ENCODE measurements at places on chromosomes 6 and 20.
A peak's percentile ranks its signal among the peaks of the same experiment; 100 is the strongest.

- no peak for DNase-seq
Observed at GRCh38 chr6:167652701-167653095, 174.0 kb upstream of the AFDN start.

GRCh38 chr6:134101479-134101878 is 49.1 kb upstream of the SLC2A12 start:
- DNase-seq = no peak

GRCh38 chr6:151592449-151593159 is 98.8 kb downstream of the CCDC170 start:
- no peak for DNase-seq

- peak; percentile 84 for DNase-seq
Observed at GRCh38 chr20:16459019-16459700, 114.1 kb downstream of the KIF16B start.

GRCh38 chr6:46440141-46440540 is 51.1 kb downstream of the RCAN2 start:
- DNase-seq = peak; percentile 88

GRCh38 chr20:52948491-52948890 is 23.7 kb upstream of the TSHZ2 start:
- no peak for DNase-seq

DNA sequence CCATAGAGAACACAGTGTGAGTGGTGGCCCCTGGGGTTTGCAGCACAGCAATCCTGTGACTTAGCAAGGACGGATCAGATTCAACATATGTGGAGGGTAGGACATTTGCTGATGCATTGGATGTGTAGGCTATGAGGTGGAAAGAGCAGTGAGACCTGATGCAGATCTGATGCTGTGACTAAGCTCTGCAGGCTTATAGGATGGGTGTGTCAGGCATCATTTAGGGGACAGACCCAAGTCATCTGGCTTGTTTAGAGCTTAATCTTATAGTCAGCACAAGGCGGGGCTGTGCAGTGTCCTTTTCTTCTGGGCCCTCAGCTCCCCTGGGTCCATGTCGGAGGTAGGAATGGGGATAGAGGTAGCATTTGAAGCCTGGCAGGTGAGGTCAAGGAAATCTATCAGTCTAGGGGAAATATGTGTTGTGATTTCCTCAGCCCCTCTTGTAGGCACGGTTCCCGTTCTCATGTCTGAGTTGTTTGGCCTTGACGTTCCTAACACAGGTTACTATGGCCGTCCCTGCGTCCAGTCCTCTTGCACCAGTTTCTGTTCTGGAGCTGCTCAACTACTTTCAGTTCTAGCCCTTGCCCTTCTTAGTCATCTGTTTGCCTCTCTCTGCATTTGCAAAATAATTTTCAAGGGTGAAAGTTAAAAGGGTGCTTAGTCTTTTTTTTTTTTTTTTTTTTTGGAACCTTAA is 15.6 kb upstream of the MAPRE1 start:
- DNase-seq = no peak

DNA sequence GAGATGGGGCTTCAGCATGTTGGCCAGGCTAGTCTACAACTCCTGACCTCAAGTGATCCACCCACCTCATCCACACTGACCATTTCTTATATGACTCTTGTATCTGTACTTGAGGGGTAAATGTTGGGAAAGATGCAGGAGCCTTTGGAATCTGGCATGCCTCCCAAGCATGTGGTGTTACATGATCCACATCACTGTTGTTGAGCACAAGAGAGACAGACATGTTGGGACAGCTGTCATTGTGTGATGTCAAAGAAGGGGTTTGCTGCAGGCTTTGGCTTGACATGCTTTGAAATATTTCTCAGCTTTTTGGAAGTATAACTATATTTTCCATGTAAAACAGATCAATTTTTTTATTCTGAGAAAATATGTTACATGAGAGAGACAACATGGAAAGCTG is 139.9 kb downstream of the MOXD1 start:
- peak; percentile 25 for DNase-seq

- peak; percentile 16 for DNase-seq
Observed at GRCh38 chr6:1622220-1622850, 12.6 kb downstream of the FOXC1 start.

GRCh38 chr6:743320-744096 is 50.6 kb upstream of the EXOC2 start:
- DNase-seq = no peak

- peak; percentile 13 for DNase-seq
Observed at GRCh38 chr6:104591573-104592334, 268.0 kb downstream of the HACE1 start.

GRCh38 chr20:38831995-38832620 is 26.6 kb downstream of the PPP1R16B start:
- DNase-seq = no peak

DNA sequence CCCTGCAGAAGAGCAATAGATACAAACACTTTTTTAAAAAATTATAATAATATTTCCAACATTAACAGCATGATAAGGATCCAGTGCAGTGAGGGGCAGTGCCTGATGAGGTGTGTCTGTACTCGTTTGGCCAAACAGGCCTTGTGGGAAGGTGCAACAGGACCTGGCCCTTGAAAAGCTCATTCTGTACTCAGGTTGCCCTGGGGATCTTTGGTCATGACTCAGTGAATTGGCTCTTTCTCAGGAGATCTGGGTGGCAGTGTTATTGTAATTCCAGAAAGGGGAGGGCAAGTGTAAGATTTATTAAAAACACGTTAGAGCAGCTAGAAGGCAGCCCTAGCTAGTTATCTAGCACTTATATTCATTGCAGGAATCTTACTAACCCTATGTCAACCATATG is 2.9 kb upstream of the SPINT3 start:
- no peak for DNase-seq

- DNase-seq = no peak
Observed at GRCh38 chr6:127267646-127268625, 1.3 kb downstream of the RNF146 start.

- peak; percentile 36 for DNase-seq
Observed at GRCh38 chr20:62603021-62603906, 39.0 kb upstream of the SLCO4A1 start.

GRCh38 chr6:111503660-111504059 is 20.6 kb upstream of the REV3L start:
- no peak for DNase-seq

DNA sequence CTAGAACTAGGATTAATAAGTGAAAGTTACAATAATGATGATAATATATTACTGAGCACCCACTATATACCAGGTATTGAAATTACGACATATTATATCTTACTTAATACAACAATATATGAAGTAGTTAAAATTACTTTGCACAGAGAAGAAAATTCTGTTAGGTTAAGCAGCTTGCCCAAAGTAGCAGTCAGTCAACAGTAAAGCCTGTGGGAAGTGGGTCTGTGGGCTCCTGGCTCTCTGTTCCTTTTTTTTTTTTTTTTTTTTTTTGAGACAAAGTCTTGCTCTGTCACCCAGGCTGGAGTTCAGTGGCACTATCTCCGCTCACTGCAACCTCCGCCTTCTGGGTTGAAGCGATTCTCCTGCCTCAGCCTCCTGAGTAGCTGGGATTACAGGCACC is 4.8 kb upstream of the GTF2H4 start:
- no peak for DNase-seq

GRCh38 chr6:148873868-148874267 is 127.0 kb downstream of the UST start:
- DNase-seq = no peak

DNA sequence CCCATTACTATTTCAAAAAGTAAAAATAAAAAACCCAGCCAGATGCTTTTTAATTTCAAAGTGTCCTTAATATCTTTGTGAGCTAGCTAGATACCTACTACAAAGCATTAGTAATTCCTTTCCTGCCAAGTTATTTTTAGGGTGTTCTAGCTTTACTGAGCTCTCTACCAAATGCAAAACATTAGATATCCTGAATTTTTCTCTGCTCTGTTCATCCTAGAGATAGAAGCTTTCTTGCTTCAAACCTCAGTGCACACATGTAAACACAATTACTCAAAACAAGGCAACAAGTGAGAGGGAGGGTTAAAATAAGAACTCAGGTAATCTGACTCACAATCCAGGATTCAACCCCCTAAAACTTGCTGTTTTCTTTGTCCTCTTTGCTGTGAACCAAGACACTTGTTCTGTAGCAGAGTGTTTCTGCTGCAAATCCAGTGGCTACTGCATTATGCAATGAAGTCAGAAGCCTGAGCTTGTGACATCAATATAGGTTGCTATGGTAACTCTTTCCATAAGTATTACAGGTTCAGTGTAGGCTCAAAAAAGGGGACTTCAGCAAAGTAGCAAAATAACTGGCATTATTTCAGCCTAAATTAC is 72.6 kb upstream of the STXBP5 start:
- peak; percentile 36 for DNase-seq

GRCh38 chr20:43140726-43141125 is 49.0 kb downstream of the PTPRT start:
- no peak for DNase-seq

- no peak for DNase-seq
Observed at GRCh38 chr6:168326294-168327261, 7.0 kb upstream of the DACT2 start.

DNA sequence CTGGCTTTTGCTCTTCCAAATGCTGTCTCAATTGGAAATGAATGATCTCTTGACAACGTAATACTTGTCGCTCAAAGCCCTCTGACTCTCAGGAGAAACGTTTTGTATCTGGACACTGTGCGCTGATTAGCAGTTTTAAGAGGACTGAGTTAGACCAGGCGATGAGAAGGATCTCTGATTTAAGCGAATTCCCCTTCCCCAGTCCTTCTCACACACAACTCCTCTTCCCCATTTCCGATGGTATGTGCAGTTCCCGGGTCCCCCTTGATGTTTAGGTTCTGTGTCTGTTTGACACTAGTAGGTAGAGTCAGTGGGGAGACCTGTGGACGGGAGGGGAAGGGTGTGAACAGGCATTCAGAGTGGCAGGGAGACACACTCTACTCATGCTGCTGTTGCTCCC is 2.5 kb downstream of the ZDHHC14 start:
- DNase-seq = no peak

- peak; percentile 63 for DNase-seq
Observed at GRCh38 chr20:5779071-5779900, 29.1 kb downstream of the SHLD1 start.

- DNase-seq = no peak
Observed at GRCh38 chr6:151544453-151544852, 50.6 kb downstream of the CCDC170 start.

DNA sequence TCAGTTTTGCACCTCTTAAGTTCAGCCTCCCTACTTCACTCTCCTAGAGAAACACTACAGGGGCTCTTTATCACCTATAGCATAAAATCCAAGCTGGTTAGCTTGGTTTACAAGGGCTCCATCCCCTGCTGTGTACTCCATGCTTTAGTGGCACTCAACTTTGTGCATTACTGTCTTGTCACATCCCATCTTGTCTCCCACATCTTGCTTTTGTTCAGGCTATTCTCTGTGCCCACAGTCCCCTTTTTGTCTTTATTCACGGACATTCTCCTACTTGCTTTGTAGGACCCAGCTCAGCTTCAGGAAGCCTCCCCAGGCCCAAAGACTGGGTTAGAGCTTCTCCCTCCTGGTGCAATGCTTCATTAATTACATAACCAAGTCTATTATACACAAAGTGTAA is 107.9 kb upstream of the SPACA1 start:
- DNase-seq = no peak

DNA sequence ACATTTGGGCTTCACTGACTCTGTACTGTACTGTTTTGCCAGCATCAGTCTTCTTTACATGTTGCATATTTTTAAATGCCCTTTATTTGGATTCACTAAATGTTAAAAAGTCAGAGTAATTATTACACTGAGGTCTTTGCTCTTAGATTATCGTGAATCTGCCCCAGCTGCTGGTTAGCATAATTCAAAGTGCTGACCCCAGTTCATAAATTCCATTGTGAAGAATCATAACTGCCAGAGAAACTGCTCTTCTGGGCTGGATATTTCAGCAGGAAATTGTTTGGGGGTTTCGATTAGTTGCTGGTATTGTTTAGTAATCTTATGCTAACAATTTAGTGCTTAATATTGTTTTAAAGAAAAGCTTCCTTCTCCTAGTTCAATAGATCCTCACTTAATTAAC is 682.1 kb upstream of the MAP3K7 start:
- DNase-seq = no peak

GRCh38 chr6:105769987-105770386 is 316.1 kb upstream of the PRDM1 start:
- DNase-seq = peak; percentile 47

- no peak for DNase-seq
Observed at GRCh38 chr6:133854364-133855275, 34.3 kb upstream of the TCF21 start.

DNA sequence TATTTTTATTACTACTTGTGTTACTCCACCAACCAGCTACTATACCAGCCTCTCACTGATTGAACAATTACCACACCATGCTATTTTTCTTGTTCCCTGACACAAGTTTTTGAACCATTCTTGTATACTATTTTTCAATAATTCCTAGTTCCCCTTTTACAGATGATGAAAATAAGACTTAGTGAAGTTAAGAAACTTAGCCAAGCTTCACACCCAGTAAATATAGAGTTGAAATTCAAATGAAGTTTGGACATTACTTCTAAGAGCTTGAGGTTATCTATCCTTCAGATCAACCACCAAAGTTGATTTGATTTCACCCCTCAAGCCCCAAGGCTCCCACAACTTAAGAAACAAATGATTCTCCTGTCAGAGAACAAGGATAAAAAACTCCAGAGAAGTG is 13.1 kb upstream of the BCAS1 start:
- no peak for DNase-seq

DNA sequence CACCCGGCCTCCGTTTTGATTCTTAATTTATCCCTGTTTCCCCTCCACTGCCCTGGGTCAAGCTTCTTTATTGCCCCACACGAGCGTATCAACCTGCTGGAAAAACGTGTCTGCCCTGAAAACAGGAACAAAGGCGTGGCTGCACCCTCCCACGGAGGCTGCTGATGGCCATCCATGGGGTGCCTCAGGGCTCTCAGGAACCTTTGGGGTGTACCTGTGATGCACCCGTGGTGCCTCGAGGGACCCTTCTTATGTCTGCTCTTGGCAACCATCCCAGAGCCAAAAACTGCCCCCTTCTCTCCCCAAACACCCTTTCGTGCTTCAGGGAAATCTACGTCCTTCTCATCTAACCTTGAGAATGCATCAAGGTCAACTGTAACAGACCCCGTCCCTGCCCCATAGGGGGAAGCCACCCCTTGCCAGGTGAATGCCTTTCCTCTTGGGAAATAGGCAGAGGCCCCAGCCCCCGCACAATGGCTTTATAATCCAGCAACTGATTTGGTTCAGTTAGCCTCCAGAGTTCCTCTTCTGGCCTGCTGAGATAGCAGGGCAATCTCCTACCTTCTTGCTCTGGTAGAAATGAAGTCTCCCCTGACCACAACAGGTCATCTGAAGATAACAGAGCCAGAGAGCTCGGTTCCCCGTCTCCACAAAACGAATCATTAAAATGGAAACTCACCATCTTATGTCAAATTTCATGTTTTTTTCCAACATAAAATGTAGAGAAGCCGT is 29.4 kb downstream of the PSMG4 start:
- no peak for DNase-seq

DNA sequence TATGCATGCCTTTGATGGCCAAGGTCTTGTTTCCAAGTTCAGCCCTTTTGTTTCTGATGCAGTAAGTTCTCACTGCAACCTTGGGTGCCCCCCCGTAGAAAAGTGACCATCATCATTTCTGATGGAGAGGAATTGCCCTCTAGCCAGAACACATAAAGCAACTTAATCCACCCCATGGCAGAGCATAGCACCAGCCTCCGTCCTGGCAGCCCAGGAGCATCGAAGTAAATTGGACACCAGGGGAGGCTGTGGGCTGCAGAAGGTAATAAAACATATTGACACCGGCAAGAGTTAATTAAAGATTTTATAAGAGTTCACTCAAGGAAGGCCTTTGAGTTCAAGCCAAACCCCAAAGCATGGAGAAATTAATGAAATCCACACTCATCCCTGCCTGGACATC is 39.2 kb upstream of the CST7 start:
- DNase-seq = no peak

GRCh38 chr6:110528101-110528929 is 51.9 kb upstream of the SLC22A16 start:
- peak; percentile 90 for DNase-seq

All from AG10803 (cell line).